Fibroblast of skin of scalp (primary cell): ENCODE measurements at places on chromosomes 2 and 18.

GRCh38 chr18:463827-464541 is 36.5 kb downstream of the COLEC12 start:
- peak; percentile 41 for DNase-seq

GRCh38 chr18:5524660-5525059 is 19.1 kb downstream of the EPB41L3 start:
- DNase-seq = no peak

DNA sequence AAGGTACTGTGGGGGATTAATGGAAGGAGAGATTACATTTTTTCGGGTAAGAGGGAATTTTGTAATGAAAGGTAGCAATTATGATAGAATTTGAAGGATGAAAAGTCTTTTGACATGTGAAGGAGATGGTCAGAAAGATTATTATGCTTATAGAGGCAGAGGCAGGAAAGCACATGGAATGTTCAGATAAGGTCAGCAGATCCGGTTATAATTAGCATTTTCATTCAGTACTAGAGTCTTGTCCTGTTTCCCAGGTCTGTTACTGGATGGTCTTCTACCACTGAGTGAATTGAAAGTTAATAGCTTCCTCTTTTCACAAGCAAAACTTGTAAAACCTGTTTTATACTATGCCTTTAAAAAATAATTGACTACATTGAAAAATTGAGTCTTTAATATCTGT is 116.9 kb downstream of the PHLPP1 start:
- no peak for DNase-seq

DNA sequence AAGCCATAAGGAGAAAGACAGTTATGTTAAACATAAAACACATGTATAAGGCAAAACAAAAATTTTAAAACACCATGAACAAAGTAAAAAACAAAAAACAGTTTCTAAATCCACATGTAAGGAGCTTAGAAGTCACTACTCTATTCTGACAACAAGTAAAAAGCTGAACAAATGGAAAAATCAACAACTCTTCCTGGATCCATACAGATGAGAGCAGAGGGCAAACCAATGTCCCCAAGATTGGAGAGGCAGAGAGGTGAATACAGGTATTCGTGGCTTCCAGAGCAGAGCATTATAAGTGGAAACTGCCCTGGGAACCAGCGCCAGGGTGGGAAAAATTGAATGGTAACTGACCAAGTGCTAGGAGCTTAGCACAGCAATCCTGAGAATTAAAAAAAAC is 93.5 kb downstream of the SPIRE1 start:
- DNase-seq = no peak

- no peak for DNase-seq
These were observed 135.2 kb downstream of the RNF144A start for GRCh38 chr2:7052404-7052803.

DNA sequence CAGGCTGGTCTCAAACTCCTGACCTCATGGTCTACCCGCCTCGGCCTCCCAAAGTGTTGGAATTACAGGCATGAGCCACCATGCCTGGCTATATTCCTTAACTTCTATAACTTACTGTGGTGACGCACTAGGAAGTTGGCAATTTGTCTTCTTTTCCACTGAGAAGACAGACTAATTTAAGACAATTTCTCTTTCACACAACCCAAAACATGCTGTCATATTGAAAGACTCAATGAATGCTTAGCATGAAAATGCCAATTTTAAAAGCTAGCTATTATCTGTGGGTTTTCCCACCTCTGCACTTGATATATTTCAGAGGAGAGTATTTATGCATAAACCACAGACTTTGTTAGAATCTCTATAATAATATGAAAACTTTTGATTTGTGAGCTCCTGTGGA is 84.5 kb downstream of the ERBB4 start:
- DNase-seq = no peak

DNA sequence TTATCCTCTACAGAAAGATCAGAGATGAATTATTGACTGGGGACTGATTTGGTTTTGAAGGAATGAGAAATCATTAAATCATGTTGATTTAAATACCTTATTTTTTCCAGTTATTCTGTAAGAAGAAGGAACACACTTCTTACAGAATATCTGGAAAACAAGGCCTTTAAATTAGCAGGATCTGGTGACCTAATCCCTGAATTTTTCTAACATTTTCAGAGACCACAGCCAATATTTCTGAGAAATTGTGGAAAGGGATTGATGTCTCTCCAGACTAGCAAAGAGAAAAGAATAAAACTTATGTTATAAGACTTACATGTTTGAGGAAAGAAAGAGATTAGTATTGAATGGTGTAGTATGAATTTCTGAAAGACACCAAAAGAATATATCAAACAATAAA is 104.0 kb downstream of the KCNE4 start:
- no peak for DNase-seq
